Myocyte (in vitro differentiated cells): ENCODE measurements at places on chromosomes 6 and 20. TPM values are rescaled to one million over a fixed set of nuclear protein-coding genes. Genes with fewer than 3 reads are reported as not detected.

GRCh38 chr6:15485936-15486335 is 176.9 kb downstream of the DTNBP1 start:
- no peak for DNase-seq

- DNase-seq, result no peak
Observed at GRCh38 chr20:10502098-10502526, 67.0 kb downstream of the SLX4IP start.

DNA sequence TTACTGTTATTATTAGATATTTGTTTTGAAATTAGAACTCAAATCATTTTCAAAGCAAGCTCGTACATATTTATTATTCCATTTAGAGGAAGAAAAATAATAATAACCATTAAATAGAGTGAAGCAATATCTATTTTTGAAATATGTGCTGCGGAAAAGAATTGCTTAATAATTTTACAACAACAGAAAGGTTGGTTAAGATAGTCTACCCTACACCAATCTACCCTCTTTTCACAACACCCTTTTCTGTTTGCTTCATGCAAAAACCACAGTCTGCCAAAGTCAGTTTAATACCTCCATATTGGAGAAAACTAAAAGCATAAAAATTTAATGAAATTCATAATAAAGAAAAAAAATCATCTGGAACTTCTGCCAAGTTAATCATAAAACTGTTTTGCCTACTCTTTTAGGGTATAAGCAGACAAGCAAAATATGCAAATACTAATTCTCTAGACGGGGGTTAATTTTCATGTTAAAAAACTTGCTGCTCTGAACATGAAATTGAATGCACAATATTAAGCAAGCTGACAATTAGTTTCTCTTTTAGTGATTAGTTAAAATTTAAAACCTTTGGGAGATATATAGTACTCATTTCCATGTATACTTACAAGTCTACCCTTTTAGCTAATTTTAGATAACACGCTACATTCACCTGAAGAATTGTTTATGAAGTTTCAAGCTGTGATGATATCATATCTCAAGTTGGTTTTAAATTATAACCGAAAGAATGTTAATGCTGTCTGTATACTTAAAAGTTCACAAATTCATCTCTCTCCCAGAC is 100.2 kb downstream of the AHI1 start:
- DNase-seq, result no peak

DNA sequence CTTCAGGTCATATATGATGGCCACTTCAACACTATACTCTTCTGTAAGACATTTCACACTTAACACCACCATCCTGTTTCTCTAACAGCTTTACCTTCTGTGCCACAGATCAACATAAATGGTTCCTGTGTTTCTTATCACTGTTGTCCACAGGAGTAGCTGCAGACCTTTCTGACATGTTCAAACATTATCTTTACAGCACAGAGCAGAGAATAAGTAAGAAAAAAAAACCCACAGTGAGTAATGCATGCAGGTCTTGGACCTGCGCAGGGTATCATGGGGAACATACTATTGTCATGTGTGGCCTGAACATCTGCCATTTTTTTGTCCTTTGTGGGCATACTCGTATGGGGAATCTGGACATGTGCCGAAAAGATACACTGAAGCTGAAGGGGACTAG is 161.9 kb downstream of the KIF16B start:
- DNase-seq, result no peak

Gene GPSM3
- 0.27 TPM in 1 of 2 replicates, not detected in the other for total RNA-seq
